ENCODE measurements at places on chromosomes 3 and 15.

GRCh38 chr3:61181874-61182273 lies 69.4 kb downstream of the FHIT start:
- no peak for DNase-seq

DNA sequence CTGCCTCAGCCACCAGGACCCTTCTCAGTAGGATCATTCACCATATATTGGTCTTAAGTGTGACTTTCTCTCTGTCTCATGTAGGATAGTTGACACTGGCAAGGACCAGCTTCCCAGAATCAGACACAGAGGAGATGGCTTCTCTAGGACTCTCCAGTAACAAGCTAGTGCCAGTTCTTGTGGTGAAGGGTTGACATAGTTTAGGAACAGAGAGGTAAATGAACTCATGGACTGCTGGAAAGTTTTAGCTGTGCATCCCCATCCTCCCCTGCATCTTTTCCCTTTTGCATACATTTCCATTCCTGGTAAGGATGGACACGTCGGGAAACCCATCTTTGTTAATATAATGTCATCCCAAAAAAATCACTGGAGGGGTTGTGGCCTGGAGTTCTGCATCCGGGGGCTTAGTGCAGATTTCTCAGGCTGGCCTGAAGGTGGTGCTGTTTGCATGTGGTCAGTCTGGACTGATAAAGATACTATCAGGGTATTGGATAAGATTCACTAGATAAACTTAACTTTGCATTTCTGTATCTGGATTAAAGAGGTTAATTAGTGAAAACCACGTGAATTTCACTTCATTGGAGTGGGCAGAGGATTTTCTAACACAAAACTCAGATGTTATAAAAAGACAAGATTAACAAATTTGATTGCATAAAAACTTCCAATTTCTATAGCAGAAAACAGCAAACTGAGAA lies 110.8 kb downstream of the TBC1D2B start:
- DNase-seq = peak; percentile 49

- no peak for DNase-seq
Measured at GRCh38 chr3:193914602-193915001, 221.3 kb upstream of the HES1 start.

DNA sequence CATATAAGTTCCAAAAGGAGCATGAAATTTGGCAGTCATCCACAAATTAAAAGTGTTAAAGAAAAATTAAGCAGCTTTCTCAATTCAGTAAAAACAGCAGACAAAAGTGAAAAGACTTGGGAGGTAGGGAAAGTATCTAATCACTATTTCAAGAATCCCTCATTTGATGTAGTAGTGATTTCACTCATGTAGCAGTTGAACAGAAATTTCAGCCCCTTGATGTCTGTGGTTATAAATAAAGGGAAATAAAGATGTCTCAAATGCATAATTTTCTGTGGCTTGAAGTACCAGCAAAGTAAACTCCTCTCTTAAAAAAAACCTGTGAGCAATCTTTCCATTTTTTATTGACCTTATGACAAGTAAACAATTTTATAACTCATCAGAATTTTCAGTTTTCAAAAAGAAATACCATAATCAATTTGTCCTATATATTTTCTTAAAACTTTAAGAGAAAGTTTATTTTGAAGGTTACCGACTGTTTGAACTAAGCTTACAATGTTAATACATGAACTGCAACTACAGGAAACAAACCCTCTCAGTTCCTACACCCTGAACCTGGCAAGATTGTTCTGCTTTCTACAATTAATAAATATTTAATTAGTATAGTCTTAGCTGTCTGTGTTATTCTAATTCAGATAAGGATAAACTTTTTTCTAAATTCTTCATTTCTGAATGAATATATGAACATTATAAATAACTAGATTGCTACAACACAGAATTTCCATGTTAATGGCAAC lies 94.2 kb downstream of the CBLB start:
- DNase-seq = no peak

GRCh38 chr3:126501054-126501453 lies 16.5 kb downstream of the UROC1 start:
- no peak for DNase-seq

- no peak for DNase-seq
Measured at GRCh38 chr15:31358957-31359701, 32.5 kb downstream of the KLF13 start.

GRCh38 chr3:41199866-41200668 lies 762 bp downstream of the CTNNB1 start:
- DNase-seq = peak; percentile 4

DNA sequence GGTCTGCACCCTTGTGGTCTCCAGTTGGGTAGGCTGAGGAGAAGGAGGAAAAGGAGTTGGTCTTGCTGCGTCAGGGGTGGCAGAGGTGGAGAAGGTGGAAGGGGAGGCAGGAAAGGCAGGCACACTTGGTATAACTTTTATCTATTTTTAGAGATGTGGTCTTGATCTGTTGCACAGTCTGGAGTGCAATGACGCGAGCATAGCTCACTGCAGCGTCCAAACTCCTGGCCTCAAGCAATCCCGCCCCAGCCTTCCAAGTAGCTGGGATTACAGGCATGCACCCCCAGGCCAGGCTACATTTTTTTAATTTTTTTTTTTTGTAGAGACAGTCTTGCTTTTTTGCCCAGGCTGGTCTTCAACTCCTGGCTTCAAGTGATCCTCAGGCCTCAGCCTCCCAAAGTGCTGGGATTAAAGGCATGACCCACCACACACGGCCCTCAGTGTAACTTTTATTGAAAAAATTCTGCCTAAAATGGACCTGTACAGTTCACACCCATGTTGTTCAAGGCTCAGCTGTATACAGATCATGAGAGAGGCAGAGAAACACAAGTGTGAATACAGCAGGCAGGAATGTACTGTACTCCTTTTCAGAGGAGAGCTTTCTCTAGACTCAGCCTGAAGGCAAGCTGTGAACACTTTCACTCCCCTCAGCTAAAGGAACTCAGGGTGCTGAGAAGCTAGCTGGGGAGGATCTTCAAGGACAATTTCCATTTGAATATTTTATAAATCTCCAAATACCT lies 2.1 kb upstream of the RHOV start:
- no peak for DNase-seq

DNA sequence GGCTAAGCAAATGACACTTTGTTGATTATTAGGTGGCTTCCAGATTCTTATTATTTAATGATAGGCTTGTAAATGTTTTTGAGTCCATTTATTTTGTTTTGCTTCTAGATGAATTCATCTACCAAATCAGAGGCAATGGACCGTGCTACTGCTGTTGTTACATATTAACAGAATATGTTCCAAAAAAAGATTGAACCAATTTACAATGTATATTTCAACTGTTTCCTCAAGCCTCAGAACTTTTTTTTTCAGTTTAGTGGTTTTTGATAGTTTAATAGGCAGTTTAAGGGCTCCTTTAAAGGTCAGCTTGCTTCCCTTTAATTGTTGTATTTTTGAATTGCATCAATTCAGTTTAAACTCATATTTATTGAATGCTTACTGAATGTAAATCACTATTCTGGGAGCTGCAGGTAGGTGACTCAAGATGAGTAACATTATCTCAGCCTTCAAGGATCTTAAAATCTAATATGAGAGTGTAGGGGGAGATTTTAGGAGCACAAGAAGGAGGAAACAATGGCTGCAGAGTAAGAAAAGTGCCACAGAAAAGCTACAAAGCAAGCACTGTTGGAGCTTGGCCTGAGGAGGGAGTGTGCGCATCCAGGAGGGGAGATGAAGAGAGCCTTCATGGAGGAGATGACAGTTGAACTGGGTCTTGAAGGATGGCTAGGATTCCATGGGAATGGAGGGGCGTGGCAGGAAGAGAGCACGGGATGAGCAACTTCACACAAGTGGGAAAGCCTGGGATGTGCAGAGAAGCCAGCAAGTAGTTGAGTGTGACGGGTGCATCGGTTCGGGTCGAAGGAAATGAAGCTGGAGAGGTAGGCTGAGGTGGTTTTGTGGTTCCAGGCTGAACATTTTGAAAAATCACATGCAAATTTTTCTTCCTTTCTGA lies 14.7 kb downstream of the MAP2K1 start:
- no peak for DNase-seq

GRCh38 chr3:149376718-149377407 lies 586 bp downstream of the TM4SF1 start:
- DNase-seq = no peak

GRCh38 chr3:12907296-12907695 lies 65.9 kb upstream of the RPL32 start:
- no peak for DNase-seq

Data from HL-60 (cell line).